Daoy (cell line): ENCODE measurements at places on chromosomes 16 and 17. TPM values are rescaled to one million over a fixed set of nuclear protein-coding genes. Genes with fewer than 3 reads are reported as not detected.

- DNase-seq: no peak
Observed at GRCh38 chr16:79850348-79850747, 249.8 kb upstream of the MAF start.

DNA sequence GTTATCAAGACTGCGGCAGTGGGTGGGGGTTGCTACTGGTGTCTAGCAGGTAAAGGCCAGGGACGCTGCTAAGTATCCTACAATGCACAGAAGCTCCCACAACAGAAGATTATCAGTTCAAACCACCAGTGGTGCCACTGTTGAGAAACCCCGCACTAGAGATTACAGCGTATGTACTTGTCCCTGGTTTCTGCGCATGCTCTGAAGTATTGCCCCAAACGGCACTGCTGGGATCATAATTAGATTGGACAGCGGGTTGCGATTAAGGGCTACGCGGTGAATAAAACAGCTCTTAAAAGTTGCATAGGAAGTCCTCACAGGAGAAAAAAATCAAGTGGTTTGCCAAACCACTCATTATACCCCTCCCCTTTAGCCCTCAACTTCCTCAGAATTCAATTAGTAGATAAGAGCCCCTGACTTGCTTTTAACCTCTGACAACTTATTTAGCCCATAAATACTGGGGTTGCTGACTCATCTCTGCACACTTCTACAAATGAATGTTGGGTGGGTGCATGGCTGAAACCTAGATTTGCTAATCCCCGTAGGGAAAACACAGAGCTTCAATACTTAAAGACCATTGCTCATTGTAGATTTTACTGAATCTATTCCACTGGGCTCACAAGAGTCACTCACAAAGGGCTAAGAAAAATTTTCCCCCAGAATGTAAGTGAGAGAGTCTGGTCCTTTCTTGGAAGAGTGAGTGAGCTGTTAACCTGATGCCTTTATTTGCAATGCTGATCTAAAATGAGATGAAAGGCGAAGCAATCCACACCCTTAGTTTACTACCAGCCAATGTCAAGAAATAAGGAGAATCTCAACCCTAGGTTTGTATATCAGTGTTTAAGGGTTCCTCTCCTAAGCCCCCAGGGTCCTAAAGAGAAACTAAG is 91.8 kb downstream of the RGS9 start:
- peak; percentile 83 for DNase-seq

GRCh38 chr17:66663041-66663606 is 171.8 kb upstream of the CACNG5 start:
- no peak for DNase-seq

GRCh38 chr17:1398028-1398427 is 2.0 kb downstream of the YWHAE start:
- DNase-seq: no peak

- DNase-seq: no peak
Observed at GRCh38 chr16:28986046-28986445, 1.2 kb downstream of the LAT start.

GRCh38 chr17:74892013-74892841 is 1.2 kb downstream of the FADS6 start:
- no peak for DNase-seq

- DNase-seq: no peak
Observed at GRCh38 chr17:80970762-80971703, 20.6 kb upstream of the CHMP6 start.

- no peak for DNase-seq
Observed at GRCh38 chr17:45742251-45742650, 41.9 kb upstream of the CRHR1 start.

GRCh38 chr17:78748730-78749317 is 33.2 kb downstream of the CYTH1 start:
- DNase-seq: peak; percentile 61

GRCh38 chr17:77349976-77350830 is 209.4 kb downstream of the SEC14L1 start:
- no peak for DNase-seq

DNA sequence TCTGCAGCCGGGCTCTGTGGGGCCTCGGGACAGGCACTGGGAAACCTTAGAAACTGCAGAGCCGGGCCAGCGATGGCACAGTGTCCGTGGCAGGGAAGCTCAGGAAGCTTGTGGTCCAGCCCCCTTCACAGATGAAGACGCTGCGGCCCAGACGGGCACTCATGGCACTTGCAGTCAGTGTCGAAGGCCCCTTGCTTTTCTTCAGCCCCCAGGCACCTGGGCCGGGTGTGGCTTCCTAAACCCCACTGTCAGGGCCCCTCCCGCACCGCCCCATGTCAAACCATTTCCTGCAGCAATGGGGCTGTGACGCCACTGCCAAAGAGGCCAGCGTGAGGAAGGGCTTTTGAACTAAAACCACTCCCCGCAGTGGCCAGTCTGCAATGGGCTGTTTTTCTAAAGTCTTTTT is 164.0 kb downstream of the LAT start:
- no peak for DNase-seq

DNA sequence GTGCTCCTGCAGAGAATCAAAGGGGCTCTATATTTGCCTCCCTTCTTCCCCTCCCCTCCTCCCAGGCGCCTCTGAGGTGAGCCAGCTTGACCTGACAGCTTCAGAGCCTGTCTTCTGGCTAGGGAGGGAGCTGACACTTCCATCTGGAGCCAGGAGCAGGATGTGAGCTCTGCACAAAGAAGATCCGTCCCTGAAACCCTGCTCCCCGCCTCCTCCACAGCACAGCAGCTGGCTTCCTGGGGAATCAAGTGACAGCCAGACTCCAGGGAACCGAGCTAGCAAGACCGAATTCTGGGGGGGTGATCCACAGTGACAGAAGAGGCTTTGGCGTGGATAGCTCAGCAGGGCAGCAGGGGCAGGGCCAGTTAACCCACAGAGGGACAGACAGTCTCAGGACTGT is 37.2 kb downstream of the CCDC182 start:
- no peak for DNase-seq

GRCh38 chr17:40371261-40371929 is 6.9 kb upstream of the GJD3 start:
- no peak for DNase-seq

DNA sequence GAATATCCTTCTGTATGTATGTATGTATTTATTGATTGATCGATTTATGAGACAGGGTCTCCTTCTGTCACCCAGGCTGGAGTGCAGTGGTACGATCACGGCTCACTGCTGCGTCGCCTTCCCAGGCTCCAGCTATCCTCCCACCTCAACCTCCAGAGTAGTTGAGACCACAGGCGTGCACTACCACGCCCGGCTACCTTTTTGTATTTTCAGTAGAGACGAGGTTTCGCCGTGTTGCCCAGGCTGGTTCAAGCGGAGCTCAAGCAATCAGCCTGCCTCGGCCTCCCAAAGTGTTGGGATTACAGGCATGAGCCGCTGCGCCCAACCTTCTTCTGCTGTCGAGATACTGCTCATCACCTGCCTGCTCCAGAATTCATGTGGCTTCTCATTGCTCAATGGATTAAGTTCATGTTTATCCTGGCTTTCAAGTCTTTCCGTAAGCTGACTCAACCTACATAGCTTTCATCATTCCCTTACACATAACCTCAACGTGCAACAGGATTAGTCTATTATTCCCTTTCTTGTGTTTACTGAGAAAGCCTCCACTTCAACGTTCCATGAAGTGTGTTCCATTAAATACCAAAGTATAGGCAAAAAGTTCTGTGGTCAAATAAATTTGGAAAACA is 13.6 kb downstream of the TAC4 start:
- no peak for DNase-seq

DNA sequence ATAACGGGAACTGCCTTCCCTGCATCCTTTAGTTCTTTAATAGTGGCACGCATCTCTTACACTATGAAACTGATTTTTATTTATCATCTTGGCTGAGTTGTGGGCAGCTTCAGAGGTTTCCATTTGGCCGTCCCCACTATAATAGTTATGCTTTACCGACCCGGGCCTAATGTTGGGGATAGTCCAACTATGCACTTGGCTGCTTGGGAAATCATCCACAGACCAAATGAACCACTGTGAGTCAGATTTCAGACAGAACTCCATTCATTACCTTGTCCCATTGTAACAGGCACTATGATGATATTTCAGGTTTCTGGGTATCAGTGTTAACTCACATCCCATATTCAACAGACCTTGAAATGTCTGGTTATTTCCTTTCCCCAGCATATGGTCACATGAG is 6.1 kb upstream of the SLFN5 start:
- no peak for DNase-seq

- no peak for DNase-seq
Observed at GRCh38 chr17:64443086-64443760, 5.7 kb upstream of the MILR1 start.

DNA sequence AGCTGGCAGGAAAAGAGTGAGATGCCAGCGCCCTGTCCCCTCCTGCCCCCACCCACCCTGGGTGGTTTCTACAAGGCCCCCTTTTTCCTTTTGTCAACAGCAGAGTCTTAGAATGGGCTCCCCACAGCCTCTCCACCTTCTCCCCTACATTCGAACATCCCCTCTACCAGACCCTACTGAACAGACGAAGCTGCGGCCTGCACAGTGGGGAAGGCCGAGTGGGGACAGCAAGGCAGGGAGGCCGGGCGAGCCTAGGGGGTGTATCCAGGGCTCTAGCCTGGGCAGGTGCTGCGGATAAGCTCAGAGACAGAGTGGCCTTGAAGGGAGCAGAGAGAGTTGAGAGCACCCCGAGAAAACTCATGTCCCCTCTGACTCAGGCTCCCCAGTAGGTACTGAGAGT is 7.4 kb downstream of the ZACN start:
- DNase-seq: no peak

DNA sequence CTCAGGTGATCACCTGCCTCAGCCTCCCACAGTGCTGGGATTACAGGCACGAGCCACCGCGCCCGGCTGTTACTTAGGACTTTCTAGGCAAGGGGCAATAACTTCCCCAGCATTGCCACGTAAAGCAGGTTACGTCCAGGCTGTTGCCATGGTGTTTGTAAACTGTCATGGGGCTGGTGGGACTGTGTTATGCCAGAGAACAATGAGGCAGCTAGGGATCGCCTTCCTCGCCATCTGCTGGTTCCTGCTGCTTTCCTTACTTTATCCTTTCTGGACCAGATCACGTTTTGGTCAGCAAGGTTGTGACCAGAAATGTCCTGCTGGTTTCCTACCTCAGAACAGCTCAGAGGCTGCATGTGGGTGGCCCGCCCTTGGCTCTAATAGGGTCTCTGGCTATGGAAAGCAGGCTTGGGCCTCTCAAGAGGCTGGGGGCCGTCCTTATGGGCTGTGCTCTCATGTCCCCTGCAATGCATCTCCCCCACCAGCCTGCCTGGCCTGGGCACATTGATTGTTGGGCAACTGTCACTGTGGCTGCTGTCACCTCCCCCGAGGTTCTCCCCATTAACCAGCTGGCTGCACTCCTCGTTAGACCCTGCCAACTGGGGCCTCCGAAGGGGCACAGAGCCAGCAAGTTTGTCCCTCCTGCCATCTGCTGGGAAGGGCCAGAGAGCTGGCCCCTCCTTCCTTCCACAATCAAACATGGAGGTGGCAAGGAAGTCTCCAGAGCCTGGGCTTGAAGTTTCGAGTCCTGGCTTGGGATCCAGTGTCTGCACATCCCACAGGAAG is 28.2 kb upstream of the ZC3H18 start:
- DNase-seq: no peak

Gene FNDC8
- total RNA-seq: not detected in 2 replicates

Gene PRR35
- 0.23 TPM in 1 of 2 replicates, not detected in the other for total RNA-seq

Gene CTRB2
- total RNA-seq: not detected in 2 replicates

Gene ZFHX3
- 1.5 and 2.0 TPM in 2 replicates for total RNA-seq

Gene CLEC18B
- 2.9 TPM in 1 of 2 replicates, not detected in the other for total RNA-seq

Gene GAS2L2
- total RNA-seq: not detected in 2 replicates

Gene PABPN1L
- not detected in 2 replicates for total RNA-seq

Gene TMC7
- total RNA-seq: 1.3 and 1.9 TPM in 2 replicates

Gene ARSG
- 4.1 and 9.3 TPM in 2 replicates for total RNA-seq

Gene MT2A
- 207 and 248 TPM in 2 replicates for total RNA-seq

Gene FOXL1
- total RNA-seq: 4.9 and 5.0 TPM in 2 replicates

Gene HSPB9
- total RNA-seq: 0.06 TPM in 1 of 2 replicates, not detected in the other
